ELR (cell line): ENCODE measurements at places on chromosomes 3 and 15.

- DNase-seq = no peak
These were observed 357.4 kb downstream of the SHQ1 start for GRCh38 chr3:72490688-72491435.

DNA sequence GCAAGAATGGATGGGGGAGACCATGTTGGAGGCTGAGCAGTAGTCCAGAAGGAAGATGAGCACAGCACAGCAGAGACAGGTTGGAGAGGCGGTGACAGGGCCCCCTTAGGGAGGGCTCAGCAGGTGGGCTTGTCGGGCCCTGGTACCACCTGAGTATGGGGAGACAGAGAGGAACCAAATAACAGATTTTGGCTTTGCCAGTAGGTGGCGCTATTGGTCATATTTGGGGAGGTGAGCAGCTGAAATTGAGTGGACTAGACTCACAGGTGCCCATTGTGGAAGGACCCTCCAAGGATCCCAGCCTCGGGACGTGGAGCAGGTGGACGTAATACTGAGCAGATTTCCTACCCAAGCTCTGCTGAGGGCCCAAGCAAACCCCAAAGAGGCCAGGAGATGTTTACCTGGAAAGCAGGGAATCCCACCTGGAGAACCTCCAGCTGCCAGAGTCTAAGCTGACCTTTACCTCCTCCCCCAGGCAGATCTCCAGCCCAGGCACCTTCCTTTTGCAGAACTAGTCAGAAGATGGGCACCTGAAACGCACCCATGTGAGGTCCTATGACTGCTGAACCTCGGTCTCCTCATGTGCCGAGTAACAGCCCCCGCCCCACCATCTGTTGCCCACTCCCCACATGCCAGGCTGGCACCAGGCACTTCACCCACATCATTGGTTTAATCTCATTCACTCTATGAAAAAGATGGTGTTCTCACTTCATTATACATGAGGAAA lies 24.6 kb upstream of the CORO2B start:
- peak; percentile 79 for DNase-seq

DNA sequence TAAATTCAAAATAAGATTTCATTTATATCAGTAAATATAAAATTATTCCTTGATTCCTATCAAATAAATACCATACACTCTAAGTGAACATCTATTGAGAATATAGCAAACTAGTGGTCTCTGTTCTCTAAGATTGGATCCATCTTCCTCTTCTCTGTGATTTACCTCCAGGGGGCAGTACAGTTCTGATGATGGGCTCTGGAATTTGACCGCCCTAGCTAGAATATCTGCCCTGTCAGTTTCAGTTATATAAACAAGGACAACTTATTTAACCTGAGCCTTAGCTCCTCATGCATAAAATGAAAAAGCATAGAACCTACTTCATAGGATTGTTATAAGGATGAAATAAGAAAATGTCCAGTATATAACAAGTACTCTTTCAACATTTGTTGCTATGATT lies 171.1 kb upstream of the CCDC54 start:
- peak; percentile 84 for DNase-seq

GRCh38 chr15:99135194-99135593 lies 30.3 kb downstream of the SYNM start:
- DNase-seq = peak; percentile 6

GRCh38 chr3:108292450-108292849 lies 3.9 kb upstream of the HHLA2 start:
- no peak for DNase-seq

DNA sequence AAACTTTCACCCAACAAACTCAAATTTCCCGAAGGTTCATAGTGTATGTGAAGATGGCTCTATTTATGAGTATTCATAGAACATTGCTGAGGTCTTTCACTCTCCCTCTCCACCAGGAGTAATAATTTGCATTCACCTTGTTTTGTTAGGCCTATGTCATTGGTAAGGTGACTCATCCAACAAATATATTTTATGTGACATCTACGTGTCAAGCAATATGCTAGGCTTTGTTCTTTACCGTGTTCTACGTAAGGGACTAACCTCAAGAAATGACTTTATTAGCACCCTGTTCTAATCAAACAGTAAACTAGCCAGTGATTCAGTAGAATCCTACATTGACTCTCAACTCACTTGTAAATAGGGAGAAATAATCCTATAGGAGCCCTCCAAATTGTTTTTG lies 334.4 kb downstream of the FGF12 start:
- DNase-seq = no peak

GRCh38 chr15:38144921-38145320 lies 107.7 kb upstream of the SPRED1 start:
- DNase-seq = peak; percentile 57

- no peak for DNase-seq
These were observed 38.6 kb upstream of the SEC22A start for GRCh38 chr3:123163141-123163540.

- no peak for DNase-seq
These were observed 30.1 kb downstream of the ISL2 start for GRCh38 chr15:76366714-76367113.

GRCh38 chr15:96395687-96396086 lies 65.2 kb downstream of the NR2F2 start:
- no peak for DNase-seq

DNA sequence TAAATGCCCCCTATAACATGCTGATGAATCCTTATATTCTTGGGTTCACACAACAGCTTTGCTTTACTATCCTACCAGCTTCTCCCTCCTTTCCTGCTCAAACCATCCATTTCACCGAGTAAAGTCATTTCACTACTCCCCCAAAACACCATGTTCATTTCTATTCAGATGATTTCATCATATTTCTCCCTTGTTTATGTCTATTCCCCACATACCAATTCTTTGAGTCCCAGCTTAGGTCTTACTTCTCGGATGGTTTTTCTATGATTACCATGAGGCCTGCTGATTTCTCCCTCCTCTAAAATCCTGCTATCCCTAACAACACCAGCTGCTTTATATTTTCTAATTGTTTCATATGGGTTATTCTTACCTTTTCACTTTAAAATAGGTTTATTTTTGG lies 231.4 kb downstream of the TIGIT start:
- no peak for DNase-seq

GRCh38 chr3:115708540-115708939 lies 85.2 kb downstream of the GAP43 start:
- no peak for DNase-seq

- DNase-seq = peak; percentile 33
These were observed 8.2 kb downstream of the ZPLD1 start for GRCh38 chr3:102443021-102443420.

DNA sequence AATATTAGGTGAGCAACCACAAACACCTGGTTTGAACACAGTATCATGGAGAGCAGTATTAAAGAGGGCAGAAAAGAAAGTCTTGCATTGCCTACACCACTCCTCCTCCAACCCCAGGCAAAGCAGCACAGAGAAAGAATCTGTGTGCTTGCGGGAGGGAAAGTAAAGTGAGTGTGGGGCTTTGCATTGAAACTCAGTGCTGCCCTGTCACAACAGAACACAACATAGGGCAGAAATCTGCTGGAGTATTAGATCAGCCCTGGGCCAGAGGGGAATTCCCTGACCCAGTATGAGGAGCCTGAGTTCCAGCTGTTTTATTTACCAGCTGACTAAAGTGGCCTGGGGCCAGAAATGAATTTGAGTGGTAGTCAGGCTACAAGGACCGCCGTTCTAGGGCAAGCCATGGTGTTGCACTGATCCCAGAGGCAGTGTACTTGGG lies 75.5 kb downstream of the SPATA16 start:
- DNase-seq = peak; percentile 28

DNA sequence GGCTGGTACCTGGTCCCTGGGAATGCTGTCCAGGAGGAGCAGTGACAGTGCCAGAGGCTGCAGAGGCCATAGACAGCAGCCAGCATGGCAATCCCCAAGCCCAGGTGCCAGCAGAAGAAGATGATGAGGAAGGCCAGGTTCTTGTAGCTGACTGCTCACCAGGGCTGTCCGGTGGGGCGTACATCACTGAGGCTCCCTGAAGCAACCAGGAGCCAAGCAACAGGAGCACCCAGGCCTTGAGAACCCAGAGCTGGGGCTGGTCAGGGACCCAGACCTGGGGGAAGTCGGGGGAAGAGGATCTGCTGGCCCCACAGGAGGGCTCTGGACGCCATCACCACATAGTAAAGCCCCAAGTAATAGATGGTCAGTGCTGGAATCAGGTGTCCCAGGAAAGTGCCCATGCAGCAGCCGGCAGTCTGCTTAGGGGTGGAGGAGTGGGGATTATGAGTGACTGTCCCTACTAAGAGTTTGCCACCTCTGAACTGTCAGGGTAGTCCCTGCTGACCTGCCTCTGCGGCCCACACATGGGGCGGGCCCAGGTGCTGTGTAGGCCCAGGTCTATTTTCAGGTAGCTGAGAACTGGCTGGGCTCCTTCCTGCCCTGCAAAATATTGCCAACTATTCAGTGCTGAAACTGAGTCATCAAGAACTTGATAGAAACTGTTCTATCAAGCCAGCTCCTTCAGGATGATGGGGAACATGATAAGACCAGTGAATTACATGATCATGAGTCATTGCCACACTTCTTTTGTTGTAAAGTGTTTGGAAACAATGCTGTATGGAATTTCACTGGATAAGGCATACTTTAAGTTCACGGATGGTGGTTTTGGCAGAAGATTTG lies 68.7 kb downstream of the CHRD start:
- peak; percentile 96 for DNase-seq

GRCh38 chr3:134299888-134300206 lies 49.2 kb upstream of the RYK start:
- DNase-seq = no peak

- no peak for DNase-seq
These were observed 49.9 kb downstream of the COL6A5 start for GRCh38 chr3:130395331-130395730.

DNA sequence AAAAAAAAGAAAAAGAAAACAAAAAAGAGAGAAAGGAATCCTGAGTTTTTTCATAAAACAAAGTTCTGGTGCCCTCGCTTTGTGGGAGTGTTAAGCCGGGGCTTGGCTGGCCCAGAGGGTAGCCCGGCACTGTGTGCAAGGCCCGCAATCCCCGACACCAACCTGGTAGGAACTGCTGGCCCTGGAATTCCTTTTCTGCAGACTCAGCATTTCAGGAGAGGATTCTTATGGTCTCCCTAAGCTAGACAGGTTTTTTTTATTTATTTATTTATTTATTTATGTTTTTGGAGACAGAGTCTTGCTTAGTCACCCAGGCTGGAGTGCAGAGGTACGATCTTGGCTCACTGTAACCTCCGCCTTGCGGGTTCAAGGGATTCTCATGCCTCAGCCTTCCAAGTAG lies 238.8 kb downstream of the PDCD6IP start:
- no peak for DNase-seq

DNA sequence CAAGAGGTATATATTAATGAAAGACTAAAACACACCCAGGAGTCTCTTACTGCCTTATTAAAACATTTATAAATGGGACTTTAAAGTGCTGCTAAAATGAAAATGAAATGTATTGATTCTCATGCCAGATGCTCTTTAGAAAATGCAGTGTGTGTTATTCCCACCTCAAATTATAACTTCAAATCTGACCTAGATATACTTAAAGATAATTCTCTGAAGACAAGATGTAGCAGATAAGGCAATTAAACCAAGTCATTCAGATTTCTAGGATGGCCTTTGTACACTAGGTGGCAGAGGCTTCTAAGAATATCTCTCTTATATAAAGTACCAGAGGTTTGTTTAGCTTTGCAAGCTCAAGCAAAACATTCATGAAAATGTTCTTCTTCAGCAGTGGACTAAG lies 26.9 kb upstream of the GOLGA8B start:
- DNase-seq = peak; percentile 55

DNA sequence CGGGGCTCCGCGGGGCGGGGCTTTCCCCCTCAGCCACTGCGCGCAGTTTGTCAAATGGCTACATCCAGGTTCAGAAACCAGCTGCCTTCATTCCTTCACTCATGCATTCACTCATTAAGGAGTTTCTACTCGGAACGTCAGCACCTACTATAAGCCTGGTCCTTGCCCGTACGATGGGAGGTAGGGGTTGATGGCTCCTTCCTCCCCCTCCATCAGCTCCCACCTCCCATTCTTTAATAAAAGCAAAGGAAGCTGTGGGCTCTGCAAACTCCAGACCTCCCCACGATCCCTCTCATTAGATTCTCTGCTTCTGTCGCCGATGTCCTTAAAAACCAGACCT lies 267 bp upstream of the CFAP92 start:
- DNase-seq = no peak

- DNase-seq = no peak
These were observed 31.1 kb downstream of the RNF13 start for GRCh38 chr3:149844091-149844490.

DNA sequence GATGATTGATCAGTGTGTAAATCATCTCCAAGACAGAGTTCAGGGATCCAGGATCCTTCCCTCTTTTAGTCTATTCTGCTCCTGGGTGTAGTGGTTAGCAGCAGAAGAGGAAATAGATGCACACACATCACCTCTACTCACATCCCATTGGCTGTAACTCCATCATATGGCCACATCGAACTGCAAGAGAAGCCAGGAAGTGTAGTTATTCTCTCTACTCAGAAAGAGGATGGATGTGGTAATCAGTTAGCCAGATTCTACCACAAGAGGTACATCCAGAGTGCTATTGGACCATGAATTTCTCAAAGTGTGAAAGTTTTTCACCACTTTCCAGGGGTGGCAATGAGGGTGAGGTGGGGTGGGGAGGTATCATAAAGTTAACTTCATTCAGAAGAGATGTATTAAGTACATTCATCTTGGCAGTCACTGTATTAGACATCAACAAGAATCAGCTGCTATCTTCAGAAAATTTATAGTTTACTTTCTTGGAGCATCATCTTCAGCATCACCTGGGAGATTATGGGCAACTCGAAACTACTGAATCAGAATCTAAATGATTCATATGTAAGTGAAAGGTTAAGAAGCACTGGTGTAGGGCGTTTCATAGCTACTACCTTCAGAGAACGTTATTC lies 60.6 kb upstream of the GAP43 start:
- no peak for DNase-seq

GRCh38 chr15:62985768-62986167 lies 56.8 kb upstream of the TPM1 start:
- DNase-seq = peak; percentile 92

GRCh38 chr15:35479423-35479822 lies 66.5 kb downstream of the DPH6 start:
- DNase-seq = no peak

GRCh38 chr3:13745636-13746035 lies 134.2 kb downstream of the WNT7A start:
- no peak for DNase-seq

DNA sequence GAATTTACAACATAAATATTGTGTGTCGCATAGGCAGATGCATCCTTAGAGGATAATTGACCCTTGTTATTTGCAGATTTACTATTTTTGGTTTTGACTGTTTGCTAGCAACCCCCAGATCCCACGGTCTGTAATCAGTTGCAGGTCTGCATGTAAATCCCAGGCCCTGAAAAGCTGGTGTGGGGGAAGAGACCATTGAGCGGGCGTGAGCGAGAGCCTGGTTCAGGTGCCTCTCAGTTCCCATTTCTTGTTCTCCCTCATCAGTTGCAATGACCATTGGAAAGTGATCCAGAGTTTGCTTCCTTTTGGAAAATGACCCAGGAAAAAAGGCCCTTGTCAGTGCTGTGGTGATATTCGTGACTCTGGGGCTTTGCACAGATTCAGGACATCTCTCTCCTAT lies 238.9 kb downstream of the UACA start:
- DNase-seq = no peak

- DNase-seq = no peak
These were observed 10.5 kb downstream of the ELP6 start for GRCh38 chr3:47503033-47503432.
